ENCODE measurements at places on chromosomes 1 and 21.

GRCh38 chr1:99659755-99660210 is 13.9 kb downstream of the PALMD start:
- no peak for DNase-seq

DNA sequence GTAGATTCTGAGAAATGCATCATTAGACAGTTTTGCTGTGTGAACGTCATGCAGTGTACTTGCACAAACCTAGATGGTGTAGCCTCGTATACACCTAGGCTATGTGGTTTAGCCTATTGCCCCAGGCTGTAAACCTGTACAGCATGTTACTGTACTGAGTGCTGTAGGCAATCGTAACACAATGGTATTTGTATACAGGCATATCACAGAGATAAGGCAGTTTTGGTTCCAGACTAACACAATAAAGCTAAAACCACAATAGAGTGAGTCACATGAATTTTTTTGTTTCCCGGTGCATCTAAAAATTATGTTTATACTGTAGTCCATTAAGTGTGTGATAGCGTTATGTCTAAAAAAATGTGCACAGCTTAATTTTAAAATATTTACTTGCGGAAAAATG is 6.9 kb downstream of the IL10RB start:
- peak; percentile 97 for DNase-seq

DNA sequence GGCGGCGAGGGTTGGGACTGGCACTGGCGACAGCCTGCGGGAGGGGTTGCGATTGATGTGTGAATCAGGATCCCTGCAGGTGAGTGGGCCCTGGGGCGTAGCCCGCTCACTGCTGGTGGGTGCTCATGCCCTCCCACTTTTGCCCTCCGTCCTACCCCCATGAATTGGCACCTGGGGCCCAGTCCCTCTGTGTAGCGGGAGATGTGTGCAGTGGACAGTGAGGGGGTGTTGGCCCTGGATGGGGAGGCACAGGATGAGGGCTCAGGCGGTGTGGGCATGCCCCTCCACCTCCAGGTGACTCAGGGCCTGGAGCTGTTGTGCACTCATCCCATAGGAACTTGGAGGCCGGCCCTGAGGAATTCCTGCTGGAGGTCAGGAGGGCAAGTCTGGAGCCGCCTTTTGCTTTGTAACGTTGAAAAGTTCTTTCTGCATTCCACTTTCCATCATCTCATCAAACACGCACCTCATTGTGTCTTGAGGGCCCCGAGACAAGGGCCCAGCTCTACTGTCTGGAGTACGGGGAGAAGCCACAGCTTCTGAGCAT is 3.0 kb downstream of the PEAR1 start:
- DNase-seq: peak; percentile 88

GRCh38 chr1:25031601-25031965 is 101.5 kb upstream of the RUNX3 start:
- no peak for DNase-seq

- no peak for DNase-seq
Measured at GRCh38 chr1:77688939-77689338, 6.5 kb upstream of the ZZZ3 start.

DNA sequence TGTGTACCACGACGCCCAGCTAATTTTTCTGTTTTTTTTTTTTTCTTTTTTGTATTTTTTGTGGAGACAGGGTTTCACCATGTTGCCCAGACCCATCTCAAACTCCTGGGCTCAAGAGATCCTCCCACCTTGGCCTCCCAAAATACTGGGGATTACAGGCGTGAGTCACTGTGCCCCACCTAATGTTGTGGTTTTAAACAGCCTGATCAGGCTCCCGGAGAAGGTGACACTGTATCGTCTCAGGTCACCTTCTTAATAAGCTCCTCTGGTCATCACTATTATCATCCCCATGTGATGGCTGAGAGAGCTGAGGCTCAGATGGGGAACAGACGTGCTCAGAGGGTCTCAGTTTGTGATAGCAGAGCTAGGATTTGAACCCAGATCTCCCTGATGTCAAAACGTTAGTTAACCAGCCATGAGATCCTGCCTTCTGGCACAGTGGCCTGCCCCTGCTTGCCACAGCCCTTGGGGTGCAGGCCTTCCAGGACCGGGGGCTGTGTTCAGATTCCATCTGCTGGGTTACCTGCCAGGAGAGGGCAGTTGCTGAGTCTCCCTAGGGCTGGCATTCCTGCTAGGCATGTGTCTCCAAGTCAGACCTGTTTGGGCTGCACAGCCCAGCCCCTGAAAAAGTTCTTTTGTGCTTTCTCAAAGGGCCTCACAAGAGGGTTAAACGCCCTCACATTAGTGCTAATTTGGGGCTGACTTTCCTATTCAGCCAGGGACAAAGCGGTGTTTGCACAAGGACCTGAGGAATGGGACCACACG is 32.7 kb upstream of the GRHL3 start:
- no peak for DNase-seq

DNA sequence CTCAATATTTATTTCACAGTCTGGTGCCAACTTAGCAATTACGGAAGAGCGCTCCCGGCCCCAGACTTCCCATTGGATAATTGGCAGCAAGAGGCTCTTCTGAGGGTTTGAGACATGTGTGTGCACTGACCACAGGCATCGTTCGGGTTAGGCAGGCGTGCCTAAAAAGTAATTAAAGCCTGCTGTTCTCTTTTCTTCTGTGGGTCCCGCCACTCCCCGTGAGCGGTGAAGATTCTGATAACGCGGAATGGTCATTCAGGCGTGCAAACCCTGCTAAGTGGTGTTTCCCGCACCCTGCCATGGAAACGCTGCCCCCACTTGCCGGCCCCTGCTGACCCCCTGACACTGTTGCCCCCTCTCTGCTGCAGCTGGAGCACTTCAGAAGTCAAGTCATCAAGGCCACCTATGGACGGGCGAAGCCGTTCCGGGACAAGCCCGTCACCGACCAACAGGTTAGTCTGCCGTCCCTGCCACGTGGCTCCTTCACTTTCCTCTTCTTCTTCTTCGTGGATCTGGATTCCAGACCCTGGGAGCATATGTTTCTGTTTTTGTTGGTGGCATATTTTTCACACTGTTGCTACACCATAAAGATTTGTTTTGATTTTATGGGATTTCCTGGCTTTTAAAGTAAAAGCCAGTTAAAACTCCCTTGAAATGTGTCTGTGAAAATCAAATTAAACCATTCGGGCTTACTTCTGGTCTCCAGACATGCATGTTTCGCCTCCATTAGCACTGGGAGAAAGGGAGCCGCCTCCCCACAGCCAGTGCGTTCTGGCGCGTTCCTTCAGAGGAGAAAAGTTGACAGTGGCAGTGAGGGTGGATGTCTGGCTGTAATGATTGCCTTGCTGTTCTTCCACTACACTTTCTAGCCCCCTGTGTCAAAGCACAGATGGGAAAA is 79.9 kb downstream of the FHAD1 start:
- DNase-seq: no peak

GRCh38 chr21:33202464-33203363 is 27.0 kb upstream of the IFNAR2 start:
- DNase-seq: peak; percentile 65

DNA sequence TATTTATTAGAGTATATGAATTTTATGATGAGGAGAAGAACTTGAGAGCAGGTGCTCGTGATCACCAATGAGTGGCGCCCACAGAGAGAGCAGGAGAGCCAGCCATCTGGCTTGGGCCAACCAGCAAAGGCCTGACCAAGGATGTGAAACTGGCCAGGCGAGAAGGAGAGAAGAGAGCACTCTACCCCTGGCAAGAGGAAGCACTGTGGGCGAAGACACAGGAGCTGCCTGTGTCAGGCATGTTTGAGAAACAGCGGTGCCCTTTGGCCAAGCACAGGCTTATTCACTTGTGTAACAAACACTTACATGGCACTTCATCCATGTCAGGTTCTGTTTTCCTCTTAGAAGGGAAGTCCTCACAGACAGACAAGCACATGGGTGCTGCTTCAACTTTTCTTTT is 4.2 kb upstream of the SIPA1L2 start:
- no peak for DNase-seq

DNA sequence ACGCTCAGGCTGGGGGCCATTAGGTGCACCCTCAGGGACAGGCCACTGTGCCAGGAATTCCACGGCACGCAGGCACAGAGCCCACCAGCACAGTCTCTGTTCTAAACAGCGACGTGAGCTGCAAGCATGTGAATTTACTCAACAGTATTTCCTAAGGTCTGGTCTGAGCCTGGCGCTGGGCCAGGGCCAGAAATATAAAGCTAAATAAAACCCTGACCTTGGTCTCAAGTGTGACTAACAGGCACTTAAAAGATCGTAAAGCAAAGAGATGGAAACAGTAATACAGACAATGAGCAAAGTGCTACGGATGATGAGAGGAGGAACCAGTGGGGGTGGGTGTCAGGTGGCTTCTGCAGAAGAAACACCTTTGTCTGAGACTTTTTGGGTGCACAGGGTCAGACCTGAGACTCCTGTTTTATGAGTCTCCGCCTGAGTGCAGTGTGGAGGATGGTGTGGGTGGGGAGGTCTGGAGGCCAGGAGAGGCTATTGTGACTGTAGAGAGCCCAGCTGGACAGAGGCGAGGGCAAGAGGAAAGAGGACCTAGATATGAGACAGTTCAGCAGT is 53.4 kb upstream of the EDN2 start:
- no peak for DNase-seq

- DNase-seq: no peak
Measured at GRCh38 chr1:10662824-10663677, 133.4 kb downstream of the CASZ1 start.

DNA sequence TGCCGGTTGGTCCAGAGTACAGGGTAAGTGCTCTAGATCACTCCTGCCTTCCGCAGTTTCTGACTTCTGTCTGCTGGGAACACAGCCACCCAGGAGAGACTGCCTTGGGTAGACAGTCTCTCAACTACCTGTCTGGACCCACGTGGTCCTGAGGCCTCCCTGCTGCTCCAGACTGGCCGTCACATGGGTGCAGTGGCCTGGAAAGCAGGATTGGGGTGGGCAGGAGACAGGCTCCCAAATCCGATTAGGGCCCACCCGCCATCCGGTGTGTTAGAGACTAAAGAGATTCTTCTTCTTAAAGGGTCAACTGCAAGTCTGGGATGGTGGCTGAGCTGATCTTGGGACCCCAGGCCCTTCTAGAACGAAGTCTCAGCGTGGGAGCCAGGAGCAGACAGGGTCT is 105.5 kb downstream of the EBNA1BP2 start:
- DNase-seq: no peak

- DNase-seq: no peak
Measured at GRCh38 chr1:61088163-61088974, 6.0 kb downstream of the NFIA start.

GRCh38 chr1:228669242-228669585 is 66.1 kb upstream of the RHOU start:
- DNase-seq: no peak

DNA sequence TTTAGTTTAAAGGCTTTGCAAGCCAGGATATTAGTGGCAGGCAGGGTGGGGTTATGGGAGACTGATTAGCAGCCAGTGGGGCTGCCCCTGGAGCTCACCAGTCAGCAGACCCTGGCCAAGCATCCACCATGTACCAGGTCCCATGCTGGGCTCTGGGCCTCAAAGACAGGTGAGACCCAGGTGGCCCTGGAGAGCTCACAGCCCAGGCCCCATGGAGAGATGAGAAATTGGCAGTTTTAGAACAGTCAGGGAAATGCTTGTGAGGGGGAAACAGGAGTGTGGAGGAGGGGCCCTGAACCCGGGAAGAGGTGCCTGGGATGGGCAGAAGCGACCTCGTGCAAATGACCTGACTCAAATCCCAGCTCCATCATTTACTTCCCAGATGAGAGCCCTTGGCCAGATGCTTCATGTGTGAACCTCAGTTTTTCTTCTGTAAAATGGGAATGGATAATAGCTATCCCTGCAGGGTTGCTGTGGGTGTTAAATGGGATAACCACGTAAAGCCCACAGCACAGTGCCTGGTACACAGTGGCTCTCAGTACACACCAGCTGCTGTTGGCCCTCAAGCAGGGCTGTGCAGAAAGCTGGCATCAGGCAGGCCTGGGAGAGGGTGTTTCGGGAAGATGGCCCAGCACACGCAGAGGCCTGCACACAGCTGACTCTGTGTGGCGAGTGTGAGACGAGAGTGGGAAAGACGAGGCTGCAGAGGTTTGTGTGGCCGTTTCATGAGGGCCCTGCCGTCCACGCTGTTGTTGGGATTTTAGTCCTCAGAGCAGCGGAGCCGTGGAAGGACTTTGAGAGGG is 518.5 kb downstream of the PTPRU start:
- DNase-seq: no peak

- no peak for DNase-seq
Measured at GRCh38 chr21:27040738-27041469, 74.0 kb upstream of the ADAMTS5 start.

DNA sequence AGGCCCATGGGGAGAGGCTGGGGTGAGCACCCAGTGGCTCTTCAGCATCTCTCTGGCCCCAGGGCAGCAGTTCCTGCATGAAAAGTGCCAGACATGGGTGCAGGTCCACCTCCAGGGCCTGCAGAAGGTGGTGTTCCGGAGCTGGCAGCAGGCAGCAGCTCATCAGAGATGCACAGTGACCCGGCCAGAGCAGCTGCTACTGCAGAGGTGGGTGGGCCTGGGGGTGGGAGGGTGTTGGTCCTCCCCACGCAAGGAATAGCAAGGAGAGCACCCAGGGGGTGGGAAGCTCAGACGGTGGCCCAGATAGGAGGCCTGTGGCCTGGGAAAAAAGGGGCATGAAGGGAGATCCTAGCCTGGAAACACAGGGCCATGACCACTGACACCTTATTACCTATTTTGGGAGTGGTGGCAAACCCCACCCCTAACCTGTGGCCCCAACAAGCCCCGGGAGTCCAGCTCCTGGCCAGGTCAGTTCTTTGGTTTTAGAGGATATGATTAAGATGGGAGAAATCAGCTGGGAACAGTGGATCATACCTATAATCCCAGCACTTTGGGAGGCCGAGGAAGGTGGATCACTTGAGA is 20.2 kb downstream of the C1orf167 start:
- DNase-seq: no peak

- DNase-seq: no peak
Measured at GRCh38 chr1:209789245-209789644, 4.9 kb upstream of the C1orf74 start.

GRCh38 chr1:39623053-39623452 is 16.4 kb downstream of the HEYL start:
- no peak for DNase-seq

- no peak for DNase-seq
Measured at GRCh38 chr1:210900079-210900478, 233.9 kb downstream of the KCNH1 start.

GRCh38 chr1:32984455-32985171 is 20.0 kb upstream of the RNF19B start:
- no peak for DNase-seq

DNA sequence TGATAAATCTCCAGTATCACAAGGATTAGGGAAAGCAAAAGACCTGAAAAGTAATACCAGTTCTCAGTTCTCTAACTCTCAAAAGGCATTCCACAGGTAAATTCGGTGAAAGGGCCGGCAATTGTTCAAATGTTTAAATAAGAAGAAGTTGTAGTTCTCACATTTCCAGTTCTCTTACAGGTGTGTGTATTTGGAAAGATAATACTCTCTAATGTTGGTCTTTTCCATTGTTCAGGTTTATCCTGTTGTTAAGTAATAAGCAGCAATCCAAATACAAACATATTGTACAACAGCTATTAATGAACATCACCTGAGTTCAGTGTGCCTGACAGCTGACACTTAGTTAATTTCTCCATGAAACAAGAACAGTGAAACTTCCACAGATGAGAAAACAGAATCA is 13.2 kb upstream of the PRKAB2 start:
- DNase-seq: no peak

- no peak for DNase-seq
Measured at GRCh38 chr1:245404527-245404926, 249.7 kb downstream of the KIF26B start.

- no peak for DNase-seq
Measured at GRCh38 chr1:183810121-183810520, 5.2 kb downstream of the RGL1 start.

- no peak for DNase-seq
Measured at GRCh38 chr21:35376406-35377135, 327.5 kb upstream of the RUNX1 start.

Data from trophoblast cell (in vitro differentiated cells and primary cell).